ENCODE measurements at places on chromosomes 13 and 19. TPM values are rescaled to one million over a fixed set of nuclear protein-coding genes. Genes with fewer than 3 reads are reported as not detected.

GRCh38 chr19:33430674-33431277 lies 57.3 kb downstream of the CEBPG start:
- DNase-seq, result peak; percentile 53

DNA sequence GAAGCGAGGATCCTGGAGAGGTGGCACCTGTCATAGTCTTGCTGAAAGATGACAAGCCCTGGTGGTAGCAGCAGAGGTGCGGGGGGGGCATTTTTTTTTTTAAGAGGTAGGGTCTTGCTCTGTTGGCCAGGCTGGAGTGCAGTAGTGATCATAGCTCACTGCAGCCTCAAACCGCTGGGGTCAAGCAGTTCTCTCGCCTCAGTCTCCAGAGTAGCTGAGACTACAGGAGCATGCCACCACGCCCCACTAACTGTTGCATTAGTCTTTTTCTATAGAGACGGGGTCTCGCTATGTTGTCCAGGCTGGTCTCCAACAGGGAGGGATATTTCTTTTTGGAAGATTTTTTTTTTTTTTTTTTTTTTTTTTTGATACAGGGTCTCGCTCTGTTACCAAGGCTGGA lies 3.3 kb downstream of the BAX start:
- DNase-seq, result no peak

- peak; percentile 83 for DNase-seq
These were observed at the start of gene PRR12 for GRCh38 chr19:49590971-49591730. Gene PRR12 (plus strand): TSS chr19:49591182. CDS start chr19:49591655, 473 bp downstream.

GRCh38 chr13:42548731-42549551 lies 25.0 kb upstream of the TNFSF11 start:
- peak; percentile 56 for DNase-seq

DNA sequence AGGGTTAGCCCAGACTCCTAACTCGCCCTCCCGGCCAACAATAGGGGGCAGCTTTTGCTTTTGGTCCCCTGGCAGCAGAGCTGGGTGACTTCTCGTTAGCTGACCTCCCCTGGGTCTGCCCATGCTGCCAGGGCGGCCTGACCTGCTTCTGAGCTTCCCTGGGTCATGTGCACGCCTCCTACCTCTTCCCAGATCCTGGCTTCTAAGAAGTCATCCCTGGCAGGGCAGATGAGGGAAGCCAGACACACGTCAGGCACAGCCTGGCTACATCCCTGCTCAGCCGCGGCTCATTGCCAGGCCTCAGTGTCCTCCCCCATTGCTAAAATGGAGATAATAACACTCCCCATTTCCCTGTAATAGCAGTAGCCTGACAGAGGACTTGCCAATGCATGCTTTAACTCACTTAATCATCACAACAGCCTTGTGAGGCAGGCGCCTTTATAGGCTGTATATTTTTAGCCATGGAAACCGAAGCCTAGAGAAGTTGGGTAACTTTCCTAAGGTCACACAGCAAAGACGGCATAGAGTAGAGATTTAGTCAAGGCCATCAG lies 2.1 kb downstream of the KCNK6 start:
- no peak for DNase-seq

- DNase-seq, result peak; percentile 59
These were observed 2.2 kb downstream of the ANKRD10 start for GRCh38 chr13:110912651-110913051.

GRCh38 chr13:64078480-64078936 lies 2662.9 kb upstream of the PCDH20 start:
- peak; percentile 26 for DNase-seq

DNA sequence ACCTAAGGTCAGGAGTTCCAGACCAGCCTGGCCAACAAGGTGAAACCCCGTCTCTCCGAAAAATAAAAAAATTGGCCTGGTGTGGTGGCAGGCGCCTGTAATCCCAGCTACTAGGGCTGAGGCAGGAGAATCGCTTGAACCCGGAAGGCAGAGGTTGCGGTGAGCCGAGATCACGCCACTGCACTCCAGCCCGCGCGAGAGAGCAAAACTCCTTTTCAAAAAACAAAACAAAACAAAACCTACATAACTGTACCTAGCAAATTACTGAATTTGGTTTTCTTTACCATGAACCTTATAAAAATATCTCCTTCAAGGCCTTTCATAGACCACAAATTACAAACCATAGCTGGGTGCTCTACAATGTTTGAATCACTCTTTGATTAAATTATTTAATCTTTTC lies 760 bp downstream of the ZNF91 start:
- DNase-seq, result peak; percentile 33

DNA sequence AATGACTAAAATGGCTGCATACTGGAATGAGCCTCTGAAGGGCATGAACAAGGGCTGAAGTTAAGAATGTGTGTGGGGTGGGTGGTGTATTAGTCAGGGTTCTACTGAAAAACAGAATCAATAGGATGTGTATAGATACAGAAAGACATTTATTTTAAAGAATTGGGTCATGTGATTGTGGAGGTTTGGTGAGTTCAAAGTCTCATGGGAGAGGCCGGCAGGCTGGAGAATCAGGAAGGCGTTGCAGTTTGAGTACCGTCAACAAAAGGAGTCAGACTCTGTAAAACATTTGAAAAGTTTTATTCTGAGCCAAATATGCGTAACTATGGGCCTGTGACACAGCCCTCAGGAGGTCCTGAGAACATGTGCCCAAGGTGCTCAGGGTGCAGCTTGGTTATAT lies 24.5 kb upstream of the CYSLTR2 start:
- DNase-seq, result no peak

UBE2L5 gene
- not detected for total RNA-seq

ATP7B gene
- 0.84 TPM for total RNA-seq

RGL3 gene
- 3.3 TPM for total RNA-seq

ZNF524 gene
- total RNA-seq, result 16.9 TPM

ZNF563 gene
- 6.5 TPM for total RNA-seq
